NAMALWA (cell line): ENCODE measurements at places on chromosomes 12 and 14.

- DNase-seq = peak; percentile 46
Observed at GRCh38 chr14:24674204-24674970, 40.4 kb upstream of the GZMB start.

DNA sequence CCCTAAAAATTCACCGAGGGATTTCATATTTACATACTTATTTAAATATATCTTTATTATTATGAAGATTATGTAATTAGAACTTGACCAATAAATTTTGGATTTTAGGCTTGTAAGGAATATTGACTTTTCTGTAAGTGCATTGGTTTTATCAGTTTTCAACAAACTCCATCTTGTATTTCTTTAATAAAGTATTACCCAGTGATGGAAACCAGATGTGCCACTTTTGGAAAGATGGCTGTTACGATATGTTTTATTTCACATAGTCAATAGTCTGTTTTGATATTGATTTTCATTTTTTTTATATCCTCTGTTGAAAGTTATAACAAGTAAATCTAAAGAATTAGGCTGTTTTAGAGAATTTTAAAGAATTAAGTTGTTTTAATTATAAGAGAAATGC is 1.8 kb downstream of the MON2 start:
- no peak for DNase-seq

- DNase-seq = no peak
Observed at GRCh38 chr14:49405291-49405690, 180.9 kb downstream of the RPS29 start.

GRCh38 chr12:91613223-91613779 is 430.7 kb upstream of the DCN start:
- DNase-seq = no peak

GRCh38 chr14:84877061-84877460 is 652.9 kb upstream of the FLRT2 start:
- DNase-seq = no peak

DNA sequence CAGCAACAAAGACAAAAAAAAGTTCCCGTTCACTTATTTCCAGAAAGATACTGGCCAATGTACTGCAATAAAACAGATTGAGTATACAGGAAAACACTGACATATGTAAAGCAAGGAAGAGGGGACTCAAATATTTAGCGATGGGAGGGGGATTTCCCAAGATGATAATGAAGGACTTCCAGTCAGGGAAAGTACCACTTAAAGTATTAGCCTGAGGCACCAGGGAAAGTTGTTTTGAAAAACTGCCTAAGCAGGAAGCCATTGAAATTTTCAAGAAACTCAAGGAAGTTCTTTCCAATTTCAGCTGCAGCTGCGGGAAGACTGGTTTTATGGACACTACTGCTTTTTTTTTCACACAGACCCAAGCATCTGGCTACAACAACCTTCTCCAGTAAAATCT is 1007.4 kb upstream of the NOVA1 start:
- no peak for DNase-seq

- DNase-seq = no peak
Observed at GRCh38 chr12:86331012-86331411, 74.8 kb upstream of the MGAT4C start.

DNA sequence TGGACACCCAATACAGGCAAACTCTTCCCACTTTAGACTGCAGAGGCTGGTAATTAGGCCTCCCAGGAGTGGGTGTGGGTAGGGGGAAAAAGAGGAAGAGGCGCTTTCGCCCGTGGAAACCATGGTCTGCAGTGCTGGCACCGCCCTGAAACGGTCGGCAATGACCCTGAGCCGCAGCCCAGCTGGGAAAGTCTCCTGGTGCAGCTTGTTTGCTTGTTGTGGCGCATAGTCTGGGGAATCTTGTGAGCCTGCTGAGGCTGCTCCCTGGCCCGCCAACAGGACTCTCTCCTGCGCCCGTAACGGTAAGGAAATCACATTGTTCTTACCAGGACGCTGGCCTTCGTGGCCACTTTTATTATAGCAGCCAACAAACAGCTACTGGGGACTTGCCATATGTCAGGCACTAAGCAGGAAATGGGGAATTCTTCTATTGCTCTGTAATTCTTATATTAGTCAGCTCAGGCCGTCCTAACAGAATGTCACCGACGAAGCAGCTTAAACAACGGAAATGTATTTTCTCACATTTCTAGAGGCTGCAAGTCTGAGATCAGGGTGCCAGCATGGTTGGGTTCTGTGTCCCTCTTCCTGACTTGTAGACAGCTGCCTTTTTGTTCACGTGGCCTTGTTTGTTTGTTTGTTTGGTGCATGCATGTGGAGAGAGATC is 52.5 kb upstream of the RIN3 start:
- DNase-seq = no peak

GRCh38 chr12:48017496-48017895 is 13.2 kb upstream of the COL2A1 start:
- DNase-seq = no peak

DNA sequence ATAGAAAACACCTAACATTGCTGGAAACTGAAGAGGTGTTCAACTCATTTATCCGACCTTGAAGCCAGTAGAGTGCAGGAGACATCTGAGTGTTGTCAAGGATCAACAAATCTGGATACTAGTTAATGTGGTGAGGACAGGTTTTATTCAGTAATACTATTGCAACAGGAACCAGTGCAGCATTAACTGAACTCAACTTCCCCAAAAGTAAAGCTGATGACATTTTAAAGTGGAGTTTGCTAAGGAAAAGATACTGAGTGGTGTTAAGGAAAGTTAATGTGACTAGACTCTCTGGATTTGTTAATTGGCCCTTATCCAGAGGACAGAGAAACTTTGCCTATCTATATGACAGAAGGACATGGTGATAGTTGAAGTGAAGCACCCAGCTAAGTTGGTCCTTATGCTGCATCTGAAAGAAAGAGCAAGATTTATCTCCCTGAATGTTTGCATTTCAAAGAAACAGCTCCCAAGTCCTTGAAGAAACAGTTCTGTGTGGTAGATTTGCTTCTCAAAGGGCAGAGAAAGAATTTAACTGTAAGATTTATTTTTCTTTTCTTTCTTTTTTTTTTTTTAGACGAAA is 1.2 kb upstream of the CLEC7A start:
- peak; percentile 20 for DNase-seq

- peak; percentile 35 for DNase-seq
Observed at GRCh38 chr14:53127832-53128231, 25.3 kb downstream of the DDHD1 start.

GRCh38 chr14:58107947-58108552 is 44.0 kb downstream of the ARMH4 start:
- DNase-seq = peak; percentile 49

GRCh38 chr14:92690171-92691011 is 58.0 kb downstream of the LGMN start:
- peak; percentile 51 for DNase-seq

GRCh38 chr12:22722779-22723178 is 97.8 kb downstream of the ETNK1 start:
- no peak for DNase-seq

DNA sequence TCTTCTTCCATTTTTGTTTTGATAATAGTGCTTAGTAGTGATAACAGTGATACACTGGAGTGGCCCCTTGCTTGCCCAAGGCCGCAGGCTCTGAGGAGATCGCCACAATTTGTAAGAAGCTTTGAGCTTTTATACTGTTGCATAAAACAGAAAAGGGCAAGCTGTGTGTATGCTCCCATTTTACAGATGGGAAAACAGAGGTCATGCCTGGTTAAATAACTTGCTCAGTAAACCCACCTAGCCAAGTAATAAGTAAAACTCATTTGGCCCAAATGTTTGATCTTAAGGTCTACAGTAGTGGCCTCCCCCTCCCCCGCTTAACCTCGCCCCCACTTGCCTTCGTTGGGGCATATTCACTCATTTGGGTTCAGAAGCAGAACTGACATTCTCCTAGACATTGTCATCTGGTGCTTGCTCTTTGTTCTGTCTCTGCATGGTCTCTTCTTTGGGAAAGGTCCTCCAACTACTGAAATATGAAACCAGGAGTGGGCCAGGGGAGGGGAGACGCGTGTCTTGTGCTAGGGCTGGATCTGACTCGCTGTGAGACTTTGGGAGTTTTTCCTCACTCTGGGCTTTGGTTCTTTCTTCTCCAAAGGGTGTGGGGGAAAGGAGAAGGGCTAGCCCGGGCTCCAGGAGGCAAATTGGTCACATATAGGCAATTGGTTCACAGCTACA is 88.1 kb downstream of the PAPOLA start:
- DNase-seq = no peak

DNA sequence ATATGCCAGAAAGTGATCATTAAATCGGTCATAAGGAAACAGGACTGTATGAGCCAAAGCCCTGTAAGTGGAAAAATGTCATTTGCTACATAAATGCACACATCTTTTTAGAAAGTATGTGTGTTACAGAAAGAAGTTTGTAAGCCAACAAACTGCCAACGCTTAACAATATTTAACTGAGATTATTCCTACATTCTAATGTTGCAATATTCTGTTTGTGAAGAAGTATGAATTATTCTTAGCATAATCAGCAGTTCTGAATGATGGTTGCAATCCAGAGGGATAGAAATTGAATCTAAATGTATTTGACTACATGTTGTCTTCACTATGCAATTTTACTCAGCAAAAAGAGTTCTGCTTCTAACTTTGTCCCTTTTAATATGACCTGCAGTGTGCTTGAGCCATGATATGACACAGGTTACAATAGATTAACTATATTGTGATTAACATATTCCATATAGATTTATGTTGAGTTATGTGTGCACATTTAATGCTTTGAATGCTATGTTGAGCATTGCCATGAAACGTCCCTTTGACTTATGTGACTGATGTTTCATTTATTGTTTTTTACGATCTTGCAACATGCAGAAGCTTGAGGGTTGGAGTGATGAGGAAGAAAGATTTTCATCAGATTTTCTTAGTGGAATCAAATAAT is 66.8 kb upstream of the PTPRQ start:
- DNase-seq = no peak
